GM19239 (cell line): ENCODE measurements at places on chromosomes 2 and 18.

DNA sequence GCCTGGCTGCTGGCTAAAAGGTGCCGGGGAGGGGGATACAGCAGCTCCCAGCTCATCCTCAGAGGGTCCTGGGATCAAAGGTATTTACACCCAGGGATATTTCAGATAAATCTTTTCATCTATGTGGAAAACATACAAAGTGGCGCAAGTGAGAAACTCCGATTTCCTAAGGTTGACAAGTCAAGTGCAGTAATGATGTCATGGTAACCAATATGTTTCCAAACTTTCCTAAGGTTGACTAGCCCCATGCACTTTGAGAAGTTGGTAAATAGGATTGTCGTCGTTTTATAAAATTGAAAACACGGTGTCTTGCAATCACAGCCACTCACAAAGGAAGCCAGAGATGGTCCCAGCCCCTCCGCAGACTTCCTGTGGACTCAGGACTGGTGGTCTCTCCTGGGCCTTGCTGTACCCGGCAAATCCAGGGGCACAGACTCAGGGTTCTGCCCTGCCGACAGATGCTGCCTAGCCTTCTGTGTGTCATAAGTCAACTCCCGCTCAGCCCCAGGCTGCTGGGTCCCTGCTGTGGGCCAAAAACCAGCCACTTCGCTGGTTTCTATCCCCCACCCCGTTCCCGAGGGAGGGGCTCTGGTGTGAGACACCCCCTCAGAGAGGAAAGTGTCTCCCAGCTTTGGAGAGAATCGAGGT, 111.2 kb upstream of the PPP1CB start:
- no peak for DNase-seq

- DNase-seq = peak; percentile 40
Observed at GRCh38 chr2:217713395-217714286, 289.2 kb downstream of the TNS1 start.

DNA sequence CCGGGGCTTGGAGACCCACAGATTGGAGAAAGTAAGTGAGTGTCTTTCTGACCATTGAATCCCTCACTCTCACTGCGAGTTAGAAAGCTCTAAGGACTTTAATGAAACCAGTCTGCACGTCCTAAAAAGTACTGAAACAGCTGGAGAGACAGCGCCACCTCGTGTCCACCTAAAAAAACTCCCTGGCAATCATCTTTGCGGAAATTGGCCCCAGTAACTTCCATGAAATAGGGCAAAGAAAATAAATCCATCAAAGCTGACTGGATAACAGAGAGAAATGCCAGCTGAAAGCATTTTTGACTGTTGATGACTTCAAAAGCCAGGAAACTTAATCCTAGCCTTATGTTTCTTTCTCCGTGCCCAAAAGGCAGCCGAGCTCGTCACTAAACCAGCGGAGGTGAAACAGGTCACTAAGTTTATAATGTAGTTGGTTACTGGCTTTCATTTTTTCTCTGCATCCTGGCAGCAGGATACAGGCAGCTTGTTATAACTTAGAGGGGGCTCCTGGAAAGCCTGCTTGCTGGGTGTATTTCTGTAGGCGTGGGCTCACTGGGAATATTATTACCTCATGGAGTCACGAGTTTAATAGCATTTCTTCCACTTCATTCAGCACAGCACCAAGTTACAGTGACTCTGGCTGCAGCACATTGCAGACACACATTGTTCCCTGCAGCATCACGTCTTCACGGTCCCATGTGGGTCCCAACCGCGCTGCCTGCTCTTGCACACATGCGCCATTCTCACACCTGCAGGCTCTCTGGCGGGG, 266.5 kb downstream of the HRH4 start:
- DNase-seq = peak; percentile 29

DNA sequence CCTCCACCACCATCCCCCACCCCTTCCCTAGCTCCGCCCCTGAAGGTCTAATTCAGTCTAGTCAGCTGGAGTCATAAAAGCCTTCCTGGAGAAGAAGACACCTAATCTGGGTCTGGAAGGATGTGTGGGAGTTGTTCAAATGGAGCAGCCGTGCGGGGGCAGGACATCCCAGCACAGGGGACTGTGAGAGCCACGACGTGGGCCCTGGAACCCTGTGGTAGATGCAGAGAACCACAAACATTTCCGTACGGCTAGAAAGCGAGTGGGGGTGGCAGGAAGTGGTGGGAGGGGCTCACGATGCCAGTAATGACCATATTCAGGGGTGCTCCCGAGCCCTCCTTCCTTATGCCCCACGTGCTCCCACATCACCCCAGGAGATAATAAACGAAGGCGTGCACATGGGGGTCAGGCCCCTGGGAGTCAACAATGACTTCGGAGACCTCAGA, 20.9 kb upstream of the COL6A3 start:
- no peak for DNase-seq

DNA sequence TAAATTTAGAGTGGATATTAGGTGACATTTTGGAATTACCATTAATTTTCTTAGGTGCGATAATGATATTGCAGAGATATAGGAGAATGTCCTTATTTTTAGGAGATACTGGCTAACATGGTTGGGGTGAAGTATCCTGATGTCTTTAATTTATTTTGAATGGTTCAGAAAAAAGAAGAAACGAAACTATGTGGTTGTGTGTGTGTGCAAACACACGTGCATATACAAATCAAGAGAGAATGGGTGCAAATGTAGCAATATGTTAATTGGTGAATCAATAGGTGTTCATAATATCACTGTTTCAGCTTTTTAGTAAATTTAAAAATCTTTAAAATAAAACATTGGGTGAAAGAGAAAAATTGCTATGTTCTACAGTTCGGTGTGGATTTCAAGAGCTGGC, 140.9 kb downstream of the DIS3L2 start:
- no peak for DNase-seq

DNA sequence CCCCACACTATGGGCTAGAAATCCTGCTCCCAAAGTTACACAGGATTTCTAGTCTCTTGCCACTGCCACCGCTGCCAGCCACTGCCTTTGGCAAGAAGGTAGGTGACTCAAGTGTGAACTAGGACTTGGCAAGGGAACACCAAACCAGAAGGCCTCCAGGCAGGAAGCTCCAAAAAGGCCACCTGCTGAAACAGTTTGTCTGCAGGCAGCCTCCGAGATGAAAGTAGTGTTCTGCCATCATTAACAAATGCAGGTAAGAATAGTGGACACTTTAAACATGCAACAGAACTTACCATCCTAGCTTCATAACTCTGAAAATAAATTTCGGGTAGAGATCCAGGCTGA, 3.9 kb downstream of the ANKRD44 start:
- DNase-seq = no peak

GRCh38 chr2:27762951-27763906, 8.3 kb upstream of the MRPL33 start:
- DNase-seq = no peak

DNA sequence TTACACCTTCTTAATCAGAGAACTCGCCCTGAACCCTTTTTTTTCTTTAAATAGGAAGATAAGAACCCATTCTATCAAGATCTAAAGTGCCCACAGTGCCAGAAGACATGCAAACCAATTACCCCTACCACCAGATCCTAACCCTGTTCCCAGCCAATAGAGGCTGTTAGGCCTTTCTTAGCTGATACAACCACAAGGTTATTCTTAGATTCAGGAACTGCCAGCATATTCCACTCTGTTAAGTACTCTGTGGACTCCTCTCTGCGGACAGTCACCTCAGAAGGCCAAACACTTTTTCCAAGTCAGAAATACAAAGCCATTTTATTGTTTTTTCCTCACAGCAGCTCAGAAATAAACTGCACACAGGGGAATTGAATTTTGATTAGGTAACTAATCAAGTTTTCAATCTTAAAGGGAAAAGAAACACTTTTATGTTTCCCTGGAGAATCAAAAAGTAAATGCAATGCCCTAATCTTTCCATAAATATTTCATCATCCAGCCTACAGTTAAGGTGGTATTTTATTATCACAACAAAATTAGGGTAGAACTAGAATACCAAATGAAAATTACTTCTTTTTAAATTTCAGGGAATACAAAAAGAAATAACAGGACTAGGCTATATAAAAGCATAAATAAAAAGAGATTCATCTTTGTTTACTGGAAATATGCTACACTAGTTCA, 111.4 kb downstream of the NBAS start:
- no peak for DNase-seq

GRCh38 chr2:193187816-193188215, 993.1 kb upstream of the TMEFF2 start:
- DNase-seq = no peak

DNA sequence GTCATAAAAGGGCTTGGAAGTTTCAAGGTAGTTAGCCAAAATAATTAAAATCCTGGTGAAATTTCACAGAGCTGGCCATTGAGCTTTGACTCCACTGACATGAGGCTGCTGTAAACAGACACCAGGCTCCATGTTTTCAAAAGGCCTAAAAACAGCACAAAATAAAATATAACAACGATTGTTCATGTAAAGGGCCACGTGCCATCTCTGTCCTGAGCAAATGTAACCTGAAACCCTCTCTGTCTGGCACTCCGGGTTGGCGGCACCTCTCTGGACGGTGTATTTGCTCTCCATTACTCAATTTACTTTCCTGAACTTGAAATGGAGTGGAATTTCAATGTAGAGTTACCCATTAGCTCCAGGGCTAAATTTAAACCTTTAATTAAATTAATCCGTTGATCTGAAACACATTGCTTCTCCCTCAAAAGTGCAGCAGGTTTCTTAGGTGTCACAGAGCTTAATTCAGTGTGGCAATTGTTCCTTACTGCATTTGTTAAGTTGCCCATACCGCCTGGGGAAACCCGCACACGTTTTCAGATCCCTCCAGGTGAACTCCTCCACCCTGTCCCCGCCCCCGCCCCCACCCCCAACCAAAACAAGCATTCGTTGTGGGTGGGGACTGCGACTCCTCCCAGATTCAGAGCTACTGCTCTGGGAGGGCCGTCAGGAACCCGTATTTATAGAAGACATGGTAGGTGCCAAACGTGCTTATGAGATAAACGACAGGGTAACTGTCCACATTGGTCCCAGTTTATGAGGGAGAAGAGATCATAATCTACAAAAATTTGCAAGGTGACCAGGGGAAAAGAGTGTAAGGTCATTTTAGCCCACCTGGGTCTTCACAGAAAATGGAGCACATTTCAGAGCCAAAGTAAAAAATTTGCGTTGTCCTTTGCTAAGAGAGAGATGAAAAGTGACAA, 1.2 kb upstream of the CABLES1 start:
- peak; percentile 85 for DNase-seq

GRCh38 chr2:203718087-203718486, 11.6 kb downstream of the CD28 start:
- DNase-seq = peak; percentile 31

DNA sequence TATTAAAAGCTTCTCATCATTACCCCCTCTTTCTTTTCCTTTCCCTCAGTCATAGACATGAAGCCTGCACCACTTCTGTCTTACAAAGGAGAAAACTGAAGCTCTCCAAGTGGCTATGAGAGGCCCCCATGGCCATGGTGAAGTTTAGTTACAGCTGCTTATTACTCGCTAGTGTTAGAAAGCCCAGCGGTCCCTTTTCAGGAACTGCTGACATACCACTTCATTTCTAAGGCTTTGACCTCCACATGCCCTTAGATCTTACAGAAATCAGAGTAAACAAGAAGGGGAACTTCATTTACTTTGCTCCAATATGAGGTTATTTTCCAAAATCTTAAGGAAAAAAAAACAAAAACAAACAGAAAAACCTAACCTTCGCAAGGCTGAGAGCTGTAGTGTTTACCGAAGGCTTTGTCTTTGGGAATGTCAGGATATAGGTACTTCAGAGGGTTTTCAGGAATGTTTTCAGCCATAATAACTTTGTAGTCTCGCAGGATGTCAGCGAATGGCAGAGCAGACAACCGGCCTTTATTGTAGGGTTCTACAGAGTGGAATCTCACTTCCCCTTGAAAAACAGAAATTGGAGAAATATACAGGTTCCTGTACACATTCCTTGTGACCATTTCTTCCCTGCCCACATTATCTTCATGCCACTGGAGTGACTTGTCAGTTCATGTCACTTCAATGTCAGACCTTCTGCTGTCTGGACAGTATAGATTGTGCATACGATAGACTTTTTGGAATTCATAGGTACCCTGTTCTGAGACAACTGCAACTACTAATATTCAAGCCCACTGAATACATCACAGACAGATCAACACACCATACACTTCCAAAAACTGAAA, 18.8 kb upstream of the STAT1 start:
- no peak for DNase-seq

DNA sequence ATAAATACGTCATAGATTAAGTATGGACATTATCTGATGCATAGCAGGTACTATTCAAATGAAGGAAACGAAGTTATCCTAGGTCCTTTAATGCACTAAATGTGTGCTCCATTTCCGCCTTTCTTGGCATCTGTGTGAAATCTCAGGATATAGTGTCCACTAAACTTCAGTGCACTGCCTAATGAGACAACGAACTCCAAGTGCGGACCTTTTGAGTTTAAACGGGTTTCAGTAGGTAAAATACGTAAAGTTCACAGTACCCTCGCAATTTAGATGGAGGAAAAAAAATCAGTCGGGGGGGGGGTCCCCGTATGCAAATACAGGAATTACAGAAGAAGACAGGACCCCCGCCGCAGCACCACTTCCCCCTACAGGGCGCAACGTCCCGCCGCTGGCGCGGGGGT, 729 bp upstream of the REL start:
- DNase-seq = no peak
